ENCODE measurements at places on chromosomes 6 and 20.

DNA sequence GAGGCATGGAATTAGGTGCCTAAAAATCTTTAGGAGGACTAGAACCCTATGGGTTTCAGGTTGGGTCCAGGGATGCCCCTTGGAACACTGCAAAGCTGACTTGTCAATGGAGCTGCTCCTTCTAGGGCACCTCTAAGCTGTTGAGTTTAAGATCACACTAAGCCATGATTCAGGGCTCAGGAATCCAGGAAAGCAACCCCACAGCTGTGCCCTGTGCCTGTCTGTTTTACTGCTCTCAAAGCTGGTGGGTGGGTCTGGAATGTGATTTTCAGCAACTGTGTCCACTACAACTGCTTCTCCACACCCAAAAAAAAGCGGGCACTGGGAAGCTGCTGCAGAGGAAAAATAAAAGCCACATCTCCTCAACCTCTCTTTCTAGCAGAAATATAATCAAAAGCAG, 310.4 kb upstream of the MOCS1 start:
- DNase-seq = no peak

DNA sequence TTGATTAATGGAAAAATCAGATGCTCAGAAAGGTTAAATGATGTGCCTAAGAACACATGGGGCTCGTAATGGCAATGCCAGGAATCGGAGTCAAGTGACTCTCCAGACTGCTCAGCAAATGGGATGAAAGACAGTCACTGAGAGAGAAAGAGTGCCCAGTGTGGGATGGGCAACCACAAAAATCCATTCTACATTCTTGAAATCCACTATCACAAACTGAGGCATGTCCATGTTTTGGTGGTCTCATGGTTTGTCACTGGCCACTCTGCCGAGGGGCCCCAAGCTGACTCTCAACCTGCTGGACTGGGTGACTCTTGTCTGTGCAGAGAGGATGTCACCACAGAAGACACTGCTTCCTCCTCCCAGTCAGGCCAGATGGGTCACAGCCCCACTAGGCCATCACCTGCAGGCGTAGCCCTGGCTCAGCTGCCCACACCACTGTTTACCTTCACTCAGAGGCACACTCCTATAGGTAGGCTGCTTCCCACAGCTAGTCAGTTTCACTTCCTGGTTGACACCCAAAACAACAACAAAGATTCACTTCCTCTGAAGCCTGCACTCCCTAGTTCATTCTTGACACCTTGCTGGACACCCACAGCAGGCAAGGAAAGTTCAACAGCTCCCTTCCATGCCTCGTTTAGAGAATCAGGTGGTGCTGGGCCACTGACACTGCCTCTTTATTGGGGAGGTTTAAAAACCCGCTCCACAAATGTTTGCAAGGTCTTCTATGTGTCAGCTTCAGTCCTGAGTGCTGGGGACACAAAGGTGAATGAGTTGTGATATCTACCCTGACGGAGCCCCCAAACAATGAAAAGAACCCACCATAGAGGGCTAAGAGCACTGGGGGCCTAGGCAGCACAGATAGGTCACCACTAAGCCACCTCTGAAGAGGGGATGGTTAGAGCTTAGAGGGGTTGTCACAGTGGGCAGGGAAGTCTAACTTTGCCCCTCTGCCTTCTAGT, 21.7 kb downstream of the MAP1LC3A start:
- DNase-seq = no peak

- DNase-seq = no peak
Measured at GRCh38 chr20:21162631-21163030, 36.7 kb downstream of the KIZ start.

DNA sequence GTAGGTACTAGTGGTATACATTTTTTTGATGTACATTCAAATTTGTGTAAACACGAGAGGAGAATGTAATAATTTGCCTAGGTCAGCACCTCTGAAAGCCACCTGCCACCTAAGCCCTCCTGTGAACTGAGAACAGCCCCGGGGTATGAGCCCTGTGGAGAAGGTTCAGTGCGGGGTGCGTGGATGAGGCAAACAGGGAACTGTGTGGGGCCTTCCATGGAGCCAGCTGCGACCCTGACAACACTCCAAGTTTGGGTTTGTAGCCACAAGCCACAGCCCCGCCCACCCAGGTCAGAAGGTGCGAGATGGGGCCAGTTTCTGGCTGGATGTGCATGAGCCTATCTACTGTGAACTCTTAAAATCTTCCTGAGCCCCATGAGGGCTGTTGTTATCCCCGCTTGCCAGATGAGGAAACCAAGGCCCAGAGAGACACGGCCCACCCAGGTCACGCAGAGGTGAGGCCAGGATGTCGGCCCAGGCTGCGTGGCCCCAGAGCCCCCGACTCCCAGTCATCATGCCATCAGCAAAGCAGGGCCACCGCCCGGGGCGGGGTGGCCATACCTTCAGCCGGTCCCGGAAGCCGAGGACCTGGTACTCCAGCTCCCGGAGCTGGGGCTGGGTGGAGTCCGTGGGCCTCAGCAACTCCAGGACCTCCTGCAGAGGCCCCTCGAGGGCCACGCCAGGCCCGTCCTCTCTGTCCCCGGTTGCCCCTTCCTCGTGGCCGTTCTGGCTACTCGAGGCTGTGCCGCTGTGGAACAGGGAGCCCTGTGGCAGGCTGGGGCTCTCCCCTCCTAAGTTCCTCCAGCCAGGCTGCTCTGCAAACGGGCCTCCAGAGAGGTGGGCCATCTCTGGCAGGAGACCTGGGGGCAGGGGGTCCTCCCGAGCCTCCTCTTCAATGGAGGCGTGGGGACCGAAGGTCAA, 89.6 kb downstream of the RIPOR3 start:
- no peak for DNase-seq

DNA sequence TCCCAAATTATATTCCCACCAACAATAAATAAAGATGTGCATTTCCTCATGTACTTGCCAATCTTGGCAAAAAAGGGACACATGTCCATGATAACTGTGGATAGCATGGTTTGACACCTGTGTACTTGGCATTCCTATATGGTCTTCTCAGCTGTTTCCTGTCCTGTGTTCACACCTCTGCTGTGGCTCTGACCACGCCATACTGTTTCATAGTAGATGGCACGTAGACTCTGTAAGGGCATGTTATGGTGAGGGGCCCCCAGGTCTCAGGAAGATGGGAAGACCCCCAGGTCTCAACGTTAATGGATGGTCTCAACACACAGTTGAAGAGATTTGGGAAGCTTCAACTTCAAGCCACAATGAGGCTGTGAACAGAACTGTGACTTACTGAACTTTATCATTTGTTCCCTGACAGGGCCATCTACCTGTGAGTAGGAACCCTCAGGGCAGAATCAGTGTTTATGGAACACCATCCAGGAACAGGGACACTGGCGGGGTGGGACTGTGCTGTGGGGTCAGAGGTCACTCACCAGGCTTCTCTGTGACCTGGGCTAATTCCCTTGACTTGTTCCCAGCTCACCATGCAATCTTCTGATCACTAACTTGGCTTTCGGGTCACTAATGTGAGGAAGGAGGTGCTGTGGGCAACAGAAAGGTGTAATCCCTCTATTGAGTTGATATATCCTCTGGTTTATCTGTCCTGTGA, 11.8 kb downstream of the ZBTB24 start:
- DNase-seq = no peak

GRCh38 chr6:27297857-27298730, 14.0 kb downstream of the POM121L2 start:
- DNase-seq = no peak

- no peak for DNase-seq
Measured at GRCh38 chr6:87654875-87655454, 47.1 kb downstream of the AKIRIN2 start.

DNA sequence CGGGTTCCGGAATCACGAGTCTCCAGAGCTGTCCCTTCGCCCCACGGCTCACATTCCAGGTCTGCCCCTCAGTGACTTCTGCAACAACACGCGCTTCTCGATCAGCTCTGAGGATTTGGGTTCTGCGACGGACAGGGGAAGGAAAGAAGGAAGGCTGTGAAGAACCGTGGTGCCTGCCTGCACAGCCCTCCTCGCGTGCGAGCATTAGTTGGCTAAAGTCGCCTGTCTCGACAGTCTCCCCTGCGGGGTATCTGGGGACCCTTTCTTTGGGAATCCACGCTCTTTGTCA, 23.1 kb downstream of the VPS52 start:
- no peak for DNase-seq

DNA sequence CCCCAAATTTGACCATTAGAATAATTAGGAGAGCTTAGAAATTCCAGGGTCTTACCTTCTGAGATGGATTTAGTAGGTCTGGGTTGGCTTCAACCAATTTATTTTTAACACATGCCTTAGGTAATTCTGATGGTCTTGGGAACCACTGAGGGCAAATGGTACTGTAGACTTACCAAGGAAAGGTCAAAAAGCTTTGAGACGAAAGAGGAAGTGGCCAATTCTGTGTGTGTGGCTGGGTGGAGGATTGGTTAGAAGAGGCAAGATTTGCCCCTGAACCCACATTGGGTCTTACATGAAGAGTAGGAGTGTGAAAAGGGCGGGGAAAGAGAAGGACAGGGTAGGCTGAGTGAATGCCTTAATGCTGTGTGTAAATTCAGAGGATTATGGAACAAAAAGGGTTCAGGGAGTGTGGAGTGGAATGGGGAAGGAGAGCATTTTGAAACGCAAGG, 2.7 kb downstream of the ITCH start:
- DNase-seq = peak; percentile 21

DNA sequence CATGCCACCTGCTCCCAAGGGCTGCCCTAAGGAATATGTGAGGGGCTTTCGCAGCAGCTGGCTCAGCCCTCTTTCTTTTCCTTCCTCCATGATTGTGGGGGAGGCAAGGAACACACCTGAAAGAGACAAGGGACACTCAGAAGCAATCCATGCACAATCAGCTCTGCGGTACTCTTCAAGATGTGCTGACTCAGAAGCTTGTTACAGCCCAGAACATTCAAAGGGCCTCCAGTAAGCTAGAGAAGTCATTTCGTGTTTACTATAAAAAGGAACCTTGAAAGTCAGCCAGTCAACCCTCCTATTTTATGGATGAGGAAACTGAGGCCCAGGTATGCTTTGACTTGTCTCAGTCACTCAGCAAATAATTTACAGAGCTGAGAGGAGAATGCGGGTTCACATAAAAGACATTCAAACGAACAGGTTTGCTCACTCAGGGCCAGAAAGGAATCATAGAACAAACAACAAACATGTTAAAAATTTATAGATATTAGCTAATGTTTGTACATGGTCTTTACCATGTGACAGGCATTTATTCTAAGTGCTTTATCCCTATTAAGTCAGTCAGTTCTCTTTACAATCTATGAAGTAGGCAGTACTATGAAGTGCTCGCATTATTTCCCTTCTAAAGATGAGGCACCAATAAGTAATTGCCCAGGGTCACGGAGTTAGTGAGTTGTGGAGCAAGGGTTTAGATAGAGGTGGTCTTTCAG, 37.7 kb upstream of the SLC22A23 start:
- no peak for DNase-seq

- no peak for DNase-seq
Measured at GRCh38 chr6:72374857-72375256, 247.0 kb upstream of the KCNQ5 start.

- no peak for DNase-seq
Measured at GRCh38 chr6:133888929-133889556, at the start of gene TCF21. TSS of gene TCF21 (plus strand) at chr6:133889113. CDS start at chr6:133889398, 285 bp downstream.

DNA sequence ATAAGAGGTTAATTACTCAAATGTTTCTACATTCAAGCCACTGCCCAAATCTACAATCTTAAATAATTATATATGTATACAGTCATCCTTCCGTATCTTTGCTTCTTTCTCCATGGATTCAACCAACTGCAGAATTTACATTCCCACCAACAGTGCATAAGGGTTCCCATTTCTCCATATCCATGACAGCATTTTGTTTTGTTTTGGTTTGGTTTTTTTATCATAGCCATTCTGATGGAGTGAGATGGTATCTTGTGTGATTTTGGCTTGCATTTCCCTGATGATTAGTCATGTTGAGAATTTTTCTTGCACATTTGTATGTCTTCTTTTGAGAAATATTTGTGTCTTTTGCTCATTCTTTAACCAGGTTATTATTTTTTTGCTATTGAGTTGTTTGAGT, 198.5 kb downstream of the C6orf118 start:
- DNase-seq = no peak

- peak; percentile 100 for DNase-seq
Measured at GRCh38 chr20:47356526-47357295, at the start of gene ZMYND8. TSS of gene ZMYND8 (minus strand) at chr20:47356699. CDS start at chr20:47356670, 29 bp downstream.

- no peak for DNase-seq
Measured at GRCh38 chr6:40912158-40912946, 126.7 kb downstream of the UNC5CL start.

DNA sequence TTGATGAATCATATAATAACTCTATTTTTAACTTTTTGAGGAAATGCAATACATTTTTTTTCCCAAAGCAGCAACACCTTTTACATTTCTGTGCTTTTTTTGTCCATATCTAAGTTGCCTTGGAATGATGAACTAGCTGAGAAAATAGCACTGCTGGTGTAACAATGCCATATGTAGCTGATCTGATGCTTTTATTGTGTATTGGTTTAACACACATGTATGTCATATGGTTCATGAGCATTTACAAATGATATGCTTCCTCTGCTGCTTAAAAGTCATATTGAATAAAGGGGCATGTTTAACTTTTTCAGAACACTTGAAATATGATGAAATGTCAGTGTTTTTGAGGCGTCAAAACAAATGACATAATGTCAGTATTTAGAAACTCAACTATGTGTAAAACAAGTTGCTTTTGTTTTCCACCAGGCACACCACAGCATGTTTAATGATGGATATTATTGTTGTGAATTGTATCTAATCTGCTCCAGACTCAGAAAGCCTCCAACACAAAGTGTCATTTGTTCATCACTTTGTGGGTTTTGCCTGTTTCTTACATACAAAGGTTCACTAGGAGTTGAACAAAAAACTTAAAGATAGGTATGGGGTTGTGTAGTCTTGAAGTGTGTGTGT, 775.8 kb upstream of the FLRT3 start:
- no peak for DNase-seq

DNA sequence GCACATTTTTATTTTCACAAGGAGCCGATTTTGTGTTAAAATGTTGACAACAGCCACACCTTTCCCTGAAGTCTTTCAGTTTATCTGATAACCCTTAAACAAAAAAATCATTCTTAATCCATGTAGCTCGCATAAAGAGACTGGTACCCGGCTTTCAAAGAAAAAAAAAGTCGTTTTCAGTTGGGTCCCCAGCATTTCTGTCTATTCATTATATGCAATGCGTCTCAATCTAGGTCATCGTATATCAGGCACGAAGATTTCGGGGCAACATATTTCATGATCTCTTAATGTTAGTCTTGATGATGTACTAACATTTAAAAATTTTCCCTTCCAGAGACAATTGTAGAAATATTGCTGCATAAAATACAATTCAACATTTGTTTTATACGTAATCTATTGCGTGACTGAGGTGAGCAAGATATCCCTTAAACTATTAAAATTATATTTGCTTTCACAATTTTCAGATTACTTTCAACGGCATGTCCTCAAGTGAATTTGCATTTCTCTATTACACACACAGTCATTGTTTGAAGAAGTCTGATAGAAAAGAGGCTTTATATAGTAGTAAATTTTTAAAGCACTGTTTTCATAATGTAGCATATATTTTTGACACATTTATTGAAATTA, 2.9 kb upstream of the TUBB2B start:
- no peak for DNase-seq

- no peak for DNase-seq
Measured at GRCh38 chr20:4840801-4841200, 119.1 kb downstream of the PRND start.

- no peak for DNase-seq
Measured at GRCh38 chr20:42082611-42083010, 464.4 kb upstream of the CHD6 start.

All from effector memory CD8-positive, alpha-beta T cell (primary cell).